ENCODE measurements at places on chromosomes 7 and 10. TPM values are rescaled to one million over a fixed set of nuclear protein-coding genes. Genes with fewer than 3 reads are reported as not detected.

The EN2 gene
- total RNA-seq = not detected

The ADD3 gene
- 43.9 TPM for total RNA-seq

The SYT15 gene
- total RNA-seq = under 0.01 TPM

The NPSR1 gene
- not detected for total RNA-seq

The PPP2R2D gene
- total RNA-seq = 24.8 TPM

The OR9A2 gene
- not detected for total RNA-seq

The AKR1C2 gene
- total RNA-seq = 24.8 TPM

The NAT16 gene
- total RNA-seq = not detected
